SJSA1 (cell line): ENCODE measurements at places on chromosomes 13 and 19. TPM values are rescaled to one million over a fixed set of nuclear protein-coding genes. Genes with fewer than 3 reads are reported as not detected.

Gene FXYD5
- 32.9 and 42.6 TPM in 2 replicates for total RNA-seq

Gene LAIR1
- total RNA-seq = not detected in 2 replicates

Gene C19orf44
- total RNA-seq = 1.2 and 3.0 TPM in 2 replicates

Gene C3
- not detected in 2 replicates for total RNA-seq

Gene SBSN
- total RNA-seq = not detected in 2 replicates

DNA sequence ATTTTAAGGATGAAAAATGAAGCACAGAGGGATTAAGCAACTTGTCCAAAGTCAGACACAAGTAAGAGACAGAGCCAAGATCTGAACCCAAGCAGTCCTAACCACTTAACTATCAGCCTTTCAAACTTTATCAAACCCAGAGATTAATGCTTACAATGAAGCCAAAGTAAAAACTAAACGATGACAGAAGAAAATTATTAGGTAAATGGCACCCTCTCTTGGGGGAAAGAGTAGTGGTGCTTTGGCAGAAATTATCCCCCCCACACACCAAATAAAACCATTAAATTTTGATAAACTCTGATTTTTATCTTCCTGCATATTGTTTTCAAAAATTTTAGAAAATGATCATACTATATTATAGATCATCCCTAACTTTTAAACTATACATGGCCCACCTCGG, 329.2 kb downstream of the SLC7A1 start:
- no peak overlapping the region for H3K27ac ChIP-seq
- H3K27me3 ChIP-seq = no peaks in the 10 kb centered on the region; the same call in 1 of the 2 replicates
- DNase-seq = no peak
- H3K36me3 ChIP-seq = no peaks in the 10 kb centered on the region

DNA sequence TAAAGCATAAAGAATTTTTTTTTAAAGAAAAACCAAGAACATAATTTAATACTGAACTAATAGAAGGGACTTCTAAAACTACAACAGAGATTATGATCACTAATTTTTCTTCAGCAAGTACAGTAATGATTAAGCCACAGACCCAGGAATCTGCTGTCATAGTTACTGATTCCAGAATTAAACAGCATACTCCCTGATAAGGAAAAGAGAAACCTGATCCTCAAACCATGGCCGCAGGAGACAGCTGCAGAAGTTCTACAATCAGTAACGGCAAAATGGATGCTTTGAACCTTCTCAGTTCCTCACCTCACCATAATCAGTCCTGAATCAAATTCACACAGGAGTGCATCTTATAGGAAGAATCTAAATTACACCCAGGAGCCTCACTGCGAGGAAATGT, 939.0 kb upstream of the SLITRK1 start:
- H3K27me3 ChIP-seq = no peaks in the 10 kb centered on the region; the same call in 1 of the 2 replicates
- no peak overlapping the region for H3K4me3 ChIP-seq
- no peaks in the 10 kb centered on the region for H3K36me3 ChIP-seq
- DNase-seq = no peak
- H3K4me1 ChIP-seq = no peaks in the 10 kb centered on the region

DNA sequence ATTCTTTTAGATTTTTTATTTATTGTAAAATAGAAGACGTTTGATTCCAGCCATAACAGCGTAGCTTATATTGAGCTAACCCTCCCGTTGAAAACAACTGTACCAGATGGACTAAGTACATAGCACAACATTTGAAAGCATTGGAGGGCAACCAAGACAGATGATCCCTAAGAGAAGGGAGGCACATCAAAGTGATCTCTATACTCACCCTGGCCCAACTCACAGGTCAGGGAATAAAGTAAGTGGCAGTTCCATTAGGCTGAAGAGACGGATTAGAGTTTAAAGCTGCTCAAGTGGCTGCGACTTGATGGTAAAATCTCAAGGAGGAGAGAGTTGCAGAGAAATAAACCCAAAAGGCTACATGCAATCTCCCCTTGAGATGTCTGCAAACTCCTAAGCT, 65.1 kb upstream of the ITM2B start:
- H3K4me1 ChIP-seq = no peaks in the 10 kb centered on the region
- H3K36me3 ChIP-seq = no peaks in the 10 kb centered on the region
- no peaks in the 10 kb centered on the region for H3K27me3 ChIP-seq
- no peak overlapping the region for H3K27ac ChIP-seq

GRCh38 chr19:34910770-34911169, 15.9 kb upstream of the ZNF30 start:
- H3K27me3 ChIP-seq = peaks cover 4% of the 10 kb centered on the region; the same call in 1 of the 2 replicates
- no peaks in the 10 kb centered on the region for H3K4me1 ChIP-seq
- no peak overlapping the region for H3K27ac ChIP-seq
- H3K36me3 ChIP-seq = no peaks in the 10 kb centered on the region
- H3K4me3 ChIP-seq = no peak overlapping the region
- DNase-seq = no peak

DNA sequence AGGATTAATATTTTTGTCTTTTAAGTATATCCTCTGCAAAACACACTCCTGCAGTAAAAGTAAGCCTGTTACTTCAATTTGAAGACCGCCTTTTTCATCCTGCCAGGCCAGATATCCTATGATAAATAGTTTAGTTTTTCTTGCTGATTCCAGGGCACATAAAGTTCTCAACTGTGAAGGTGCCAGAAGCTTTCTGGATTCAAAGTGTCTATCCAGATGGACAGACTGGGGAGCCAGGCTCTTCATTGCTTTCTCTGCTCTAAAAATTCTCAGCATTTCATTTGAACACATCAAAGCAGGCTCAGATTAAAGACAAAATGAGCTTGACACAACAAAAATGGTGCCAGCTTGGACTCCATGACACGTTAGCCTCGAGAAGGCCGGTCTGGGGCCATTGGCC, 53.6 kb upstream of the UBL3 start:
- H3K36me3 ChIP-seq = no peaks in the 10 kb centered on the region
- H3K4me3 ChIP-seq = no peak overlapping the region
- DNase-seq = no peak
- no peaks in the 10 kb centered on the region for H3K27me3 ChIP-seq

GRCh38 chr13:24618011-24618955, 61.9 kb upstream of the ATP12A start:
- H3K4me3 ChIP-seq = no peak overlapping the region
- peak overlapping the region; percentile 25; the same call in 1 of the 2 replicates for H3K27ac ChIP-seq
- H3K27me3 ChIP-seq = no peaks in the 10 kb centered on the region
- peak; percentile 51 for DNase-seq

DNA sequence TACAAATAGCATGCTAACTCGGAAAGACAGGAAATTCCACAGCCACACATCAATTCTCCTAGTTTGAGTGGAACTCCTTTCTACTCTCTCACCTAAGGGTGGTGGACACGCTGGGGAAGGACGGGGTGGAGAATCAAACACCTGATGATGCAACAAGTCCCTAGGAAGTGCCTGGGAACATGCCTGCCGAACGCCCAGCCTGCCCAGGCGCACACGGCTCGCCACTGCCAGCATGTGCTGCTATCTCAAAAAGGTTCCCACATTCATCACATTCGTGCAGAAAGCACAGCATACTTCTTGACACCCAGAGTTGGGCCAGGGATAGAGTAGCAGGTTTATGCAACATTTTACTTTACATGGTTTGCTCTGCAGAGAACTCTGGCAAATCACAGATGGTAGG, 164.6 kb downstream of the ABCC4 start:
- no peaks in the 10 kb centered on the region for H3K4me1 ChIP-seq
- DNase-seq = no peak
- no peaks in the 10 kb centered on the region for H3K27me3 ChIP-seq

GRCh38 chr19:12784394-12784870, 6.9 kb upstream of the JUNB start:
- no peak overlapping the region for H3K4me3 ChIP-seq
- no peaks in the 10 kb centered on the region for H3K27me3 ChIP-seq
- no peak for DNase-seq
- peaks cover 80% of the 10 kb centered on the region for H3K4me1 ChIP-seq
- no peaks in the 10 kb centered on the region for H3K36me3 ChIP-seq

- peaks cover 37% of the 10 kb centered on the region for H3K4me1 ChIP-seq
- H3K36me3 ChIP-seq = peaks cover 44% of the 10 kb centered on the region
- H3K4me3 ChIP-seq = peak within 1 kb of the TSS; percentile 97
- peak within 1 kb of the TSS; percentile 98 for H3K27ac ChIP-seq
- peak; percentile 96 for DNase-seq
- no peaks in the 10 kb centered on the region for H3K27me3 ChIP-seq
These were observed at the start of gene TPM4 for GRCh38 chr19:16076154-16076957. Gene TPM4 (plus strand): TSS chr19:16076495. CDS start chr19:16076566, 71 bp downstream.

DNA sequence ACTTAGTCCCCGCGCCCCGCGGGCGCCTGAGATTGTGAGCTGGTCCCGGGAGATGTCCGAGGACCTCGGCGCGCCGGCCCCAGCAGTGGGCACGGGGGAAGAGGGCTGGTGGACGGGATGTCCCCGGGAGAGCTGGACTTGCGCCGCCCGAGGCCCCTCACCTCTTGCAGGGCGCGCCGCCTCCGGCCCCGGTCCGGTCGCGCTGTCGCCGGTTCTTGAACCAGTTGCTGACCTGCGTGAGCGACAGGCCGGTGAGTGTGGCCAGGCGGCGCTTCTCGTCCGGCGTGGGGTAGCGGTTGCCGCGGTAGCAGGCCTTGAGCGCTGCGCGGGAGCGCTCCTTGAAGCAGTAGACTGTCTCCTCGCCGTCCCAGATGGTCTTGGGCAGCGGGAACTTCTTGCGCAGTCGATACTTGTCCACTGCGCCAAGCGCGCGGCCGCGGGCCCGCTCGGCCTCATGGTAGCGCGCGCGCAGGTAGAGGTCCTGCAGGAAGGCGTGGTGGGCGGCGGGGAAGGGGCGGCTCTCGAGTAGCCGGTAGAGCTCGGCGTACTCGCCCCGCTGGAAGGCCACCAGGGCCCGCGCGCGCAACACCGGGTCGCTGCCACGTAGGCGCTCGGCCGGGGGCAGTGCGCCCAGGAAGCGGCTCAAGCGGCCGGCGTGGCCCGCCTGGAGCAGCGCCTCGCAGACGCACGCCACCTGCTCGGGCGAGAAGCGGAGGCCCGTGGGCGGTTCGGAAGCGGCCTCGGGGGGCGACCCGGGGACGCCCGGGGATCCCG, 984 bp downstream of the SIX5 start:
- peak; percentile 75 for DNase-seq
- peaks cover 32% of the 10 kb centered on the region for H3K36me3 ChIP-seq
- no peaks in the 10 kb centered on the region for H3K27me3 ChIP-seq
- peaks cover 42% of the 10 kb centered on the region for H3K4me1 ChIP-seq

DNA sequence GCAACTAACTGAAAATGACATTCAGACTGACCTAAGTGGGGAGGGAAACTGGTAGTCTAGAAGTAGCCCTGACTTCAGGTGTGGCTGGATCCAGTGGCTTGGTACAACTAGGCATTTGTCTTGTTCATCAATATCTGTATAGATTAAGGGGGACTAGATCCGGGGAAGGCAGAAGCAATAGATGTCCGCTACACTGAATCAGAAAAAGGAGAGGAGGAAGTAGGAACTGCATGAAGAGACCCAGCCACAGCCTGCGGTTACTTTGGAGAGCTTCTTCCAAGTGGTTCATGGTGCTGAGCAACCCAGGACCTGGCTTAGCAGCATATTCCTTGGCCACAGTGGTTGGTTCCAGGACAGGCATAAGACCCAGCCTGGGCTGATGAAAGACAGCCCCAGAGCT, 9.9 kb upstream of the PRODH2 start:
- no peak overlapping the region for H3K4me3 ChIP-seq
- H3K36me3 ChIP-seq = no peaks in the 10 kb centered on the region

- H3K4me3 ChIP-seq = no peak overlapping the region
- H3K27me3 ChIP-seq = no peaks in the 10 kb centered on the region
- H3K4me1 ChIP-seq = peaks cover 11% of the 10 kb centered on the region; the same call in 1 of the 2 replicates
- no peak overlapping the region for H3K27ac ChIP-seq
These were observed 33.6 kb downstream of the ELF1 start for GRCh38 chr13:40985381-40986100.
